Sciatic nerve (tissue), 2 donors: ENCODE measurements at places on chromosomes 12 and 14. TPM values are rescaled to one million over a fixed set of nuclear protein-coding genes. Genes with fewer than 3 reads are reported as not detected.

SLC22A17 gene
- 67.3 TPM for total RNA-seq

IL22 gene
- total RNA-seq, result not detected

DNA sequence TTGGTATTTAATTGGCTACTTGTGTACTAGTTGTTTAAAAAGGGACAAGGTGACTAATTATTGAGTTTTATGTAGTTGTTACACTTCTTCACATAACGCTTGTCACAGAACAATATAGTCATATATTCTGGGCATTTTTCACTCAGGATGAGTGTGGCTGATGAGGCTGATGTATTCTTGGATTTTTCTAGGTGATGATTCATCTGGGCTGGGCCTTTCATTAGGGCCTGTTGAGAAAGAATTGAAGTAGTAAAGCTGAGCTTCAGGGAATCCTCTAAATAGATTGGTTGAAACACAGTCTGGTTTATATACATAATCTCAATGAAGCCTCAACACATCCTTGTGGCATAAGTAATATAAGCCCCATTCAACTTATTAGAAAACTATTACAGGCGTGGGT, 445.7 kb downstream of the DAD1 start:
- DNase-seq, result no peak

DNA sequence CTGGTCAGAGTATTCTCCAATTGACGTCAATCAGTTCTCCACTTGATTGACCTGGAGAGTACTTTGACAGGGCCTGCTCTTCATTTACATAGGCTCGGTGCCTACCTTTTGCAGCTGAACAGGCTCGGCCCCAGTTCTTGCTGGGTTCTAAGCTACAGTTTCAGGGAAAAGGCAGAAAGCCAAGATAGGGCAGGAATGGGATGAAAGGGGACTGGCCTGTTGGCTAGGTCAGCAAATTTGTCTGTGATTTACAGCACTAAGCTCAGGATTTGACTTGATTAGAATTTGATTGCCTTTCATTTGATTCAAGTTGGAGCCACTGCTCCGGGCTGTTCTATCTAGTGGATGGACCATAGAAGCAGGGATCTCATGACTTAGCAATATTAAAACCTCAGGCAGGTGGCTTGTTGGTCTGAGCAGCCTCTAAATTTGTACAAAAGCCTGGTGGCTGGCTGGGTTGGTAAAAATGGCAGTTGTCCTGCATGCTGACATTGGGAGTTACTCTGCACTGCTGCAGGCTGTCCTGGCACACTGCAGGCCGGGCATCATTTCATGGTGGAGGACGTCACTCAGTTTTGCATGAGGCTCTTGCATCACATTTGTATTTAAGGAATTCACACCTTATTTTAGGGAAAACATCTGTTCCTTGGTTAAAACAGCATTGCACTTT, 71.8 kb downstream of the BICD1 start:
- no peak for DNase-seq

DNA sequence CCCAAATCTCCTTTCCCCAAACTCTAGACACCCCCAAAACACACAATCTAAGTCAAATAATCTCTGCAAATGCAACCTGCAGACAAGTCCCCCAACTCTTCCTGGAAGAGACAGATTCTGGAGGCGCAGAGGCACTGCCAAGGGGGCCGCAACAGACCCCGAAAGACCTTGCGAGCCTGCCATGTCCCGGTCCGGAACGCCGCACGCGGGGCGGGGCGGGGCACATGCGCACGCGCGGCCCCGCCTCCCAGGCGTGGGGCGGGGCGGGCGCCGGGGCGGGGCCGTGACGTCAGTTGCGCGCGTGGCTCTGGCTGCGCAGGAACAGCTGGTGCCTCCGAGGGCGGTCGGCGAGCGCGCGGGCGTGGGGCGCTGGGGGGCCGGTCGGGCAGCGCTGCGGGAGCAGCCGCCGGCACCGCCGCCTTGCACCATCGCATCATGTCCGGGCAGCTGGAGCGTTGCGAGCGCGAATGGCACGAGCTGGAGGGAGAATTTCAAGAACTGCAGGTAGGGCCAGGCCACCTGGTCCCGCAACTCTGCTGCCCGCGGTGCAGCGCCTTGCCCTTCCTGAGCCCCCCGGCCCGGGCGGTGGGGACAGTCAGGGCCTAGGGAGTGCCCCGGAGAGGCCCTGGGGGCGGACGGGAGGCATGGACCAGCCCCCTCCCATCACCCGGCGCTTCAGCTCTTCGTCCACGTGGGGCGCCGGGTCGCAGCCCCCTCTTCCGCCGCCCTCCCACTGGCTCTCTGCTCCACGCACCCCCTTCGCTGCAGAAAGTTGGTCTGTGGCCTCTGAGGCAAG, at the start of gene TMEM120B:
TSS of gene TMEM120B (plus strand) at position 292 of the 796 bp plus-strand sequence. CDS start at position 436, 144 bp downstream.
- DNase-seq, result peak; percentile 92

DNA sequence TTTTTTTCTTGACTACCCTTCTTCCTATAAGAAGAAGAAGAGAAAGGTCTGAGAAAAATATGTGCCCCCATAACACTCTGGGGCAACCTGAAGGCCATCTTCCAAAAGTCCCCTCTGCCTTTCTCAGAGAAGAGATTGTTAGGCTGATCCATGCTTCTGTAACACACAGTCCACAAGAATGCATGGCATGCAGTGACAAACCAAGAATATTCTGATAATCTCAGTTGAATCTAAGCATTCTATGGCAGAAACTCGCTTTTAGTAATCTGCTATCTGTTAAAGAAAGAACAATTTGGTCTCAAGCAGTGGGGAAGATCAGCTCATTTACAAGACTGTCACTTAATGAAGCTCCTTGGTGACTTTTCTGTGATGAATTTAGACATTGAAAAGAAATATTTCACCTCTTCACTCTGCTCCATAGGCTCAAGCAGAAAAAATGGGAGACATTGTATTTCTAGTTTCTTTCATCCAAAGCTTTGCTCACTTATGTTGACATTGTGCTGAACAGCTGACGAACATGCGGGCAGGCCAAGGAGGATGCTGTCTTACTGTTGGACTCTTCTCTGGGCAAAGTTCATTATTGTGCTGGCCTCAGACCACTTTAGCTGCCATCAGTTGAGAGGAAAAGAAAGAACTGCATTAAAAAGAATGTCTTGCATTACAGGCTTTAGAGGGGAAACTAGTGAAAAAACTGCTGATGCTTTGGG, 957.1 kb downstream of the DIO2 start:
- no peak for DNase-seq

DNA sequence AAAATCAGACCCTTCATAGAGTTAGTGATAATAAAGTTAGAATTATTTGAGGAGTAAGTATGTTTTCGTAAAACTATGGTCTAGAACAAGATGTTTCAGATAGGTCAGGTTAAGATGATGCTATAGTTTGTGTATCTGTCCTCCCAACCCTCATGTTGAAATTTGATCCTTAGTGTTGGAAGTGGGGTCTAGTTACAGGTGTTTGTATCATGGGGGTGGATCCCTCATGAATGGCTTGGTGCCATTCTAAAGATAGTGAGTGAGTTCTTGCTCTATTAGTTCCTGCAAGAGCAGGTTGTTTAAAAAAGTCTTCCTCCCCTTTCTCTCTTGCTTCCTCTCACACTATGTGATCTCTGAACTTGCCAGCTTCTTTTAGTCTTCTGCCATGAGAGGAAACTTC, 707.3 kb upstream of the FOXG1 start:
- DNase-seq, result no peak

PTPRB gene
- 40.5 TPM for total RNA-seq

WNT1 gene
- not detected for total RNA-seq

- DNase-seq, result no peak
These were observed 100.4 kb downstream of the EFCAB11 start for GRCh38 chr14:89853936-89854693.

DNA sequence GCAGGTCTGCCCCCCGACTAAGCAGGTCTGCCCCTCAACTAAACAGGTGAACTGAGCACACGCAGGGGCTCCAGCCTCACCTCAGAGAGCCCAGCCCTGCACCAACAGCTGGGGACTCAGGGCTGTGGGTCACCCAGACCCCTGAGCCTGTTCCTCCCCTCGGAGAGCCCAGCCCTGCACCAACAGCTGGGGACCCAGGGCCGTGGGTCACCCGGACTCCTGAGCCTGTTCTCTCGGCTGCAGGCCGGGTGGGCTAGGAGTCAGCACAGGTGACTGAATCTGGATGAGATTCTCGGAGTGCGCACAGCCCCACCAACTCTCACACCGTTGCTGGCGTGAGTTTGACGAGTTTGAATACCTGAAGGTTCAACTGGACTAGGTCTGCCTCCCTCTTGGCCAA, 20.3 kb upstream of the ANKLE2 start:
- no peak for DNase-seq

DNA sequence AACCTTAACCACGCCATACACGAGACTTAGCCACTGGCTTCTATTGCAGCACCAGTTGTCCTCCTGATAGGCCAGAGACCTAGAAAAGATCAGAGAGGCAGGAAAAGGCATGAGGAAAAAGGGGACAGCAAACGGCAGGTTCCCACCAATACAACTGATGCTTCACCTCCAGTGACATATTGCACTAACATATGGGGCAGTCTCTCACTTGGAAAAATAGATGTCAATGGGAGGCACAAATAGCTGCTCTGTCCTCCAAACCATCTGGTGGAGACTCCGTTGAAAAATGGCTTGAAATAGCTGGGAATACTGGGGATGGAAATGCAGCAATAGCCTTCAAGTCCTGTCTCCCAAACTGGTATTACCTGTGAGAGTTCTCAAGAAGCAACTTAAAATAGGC, 20.3 kb downstream of the SLC8A3 start:
- DNase-seq, result no peak

- no peak for DNase-seq
These were observed 568.3 kb downstream of the FSCB start for GRCh38 chr14:43938588-43939281.

- DNase-seq, result no peak
These were observed 452.4 kb downstream of the RAD51B start for GRCh38 chr14:68271913-68272391.

GRCh38 chr14:48504921-48505320, 829.5 kb upstream of the MDGA2 start:
- DNase-seq, result no peak

- DNase-seq, result no peak
These were observed 46.0 kb upstream of the FOS start for GRCh38 chr14:75232597-75232996.

- no peak for DNase-seq
These were observed 165.4 kb upstream of the CPNE8 start for GRCh38 chr12:39070775-39071174.

LRRC10 gene
- not detected for total RNA-seq

SETD1B gene
- 26.3 TPM for total RNA-seq

DNA sequence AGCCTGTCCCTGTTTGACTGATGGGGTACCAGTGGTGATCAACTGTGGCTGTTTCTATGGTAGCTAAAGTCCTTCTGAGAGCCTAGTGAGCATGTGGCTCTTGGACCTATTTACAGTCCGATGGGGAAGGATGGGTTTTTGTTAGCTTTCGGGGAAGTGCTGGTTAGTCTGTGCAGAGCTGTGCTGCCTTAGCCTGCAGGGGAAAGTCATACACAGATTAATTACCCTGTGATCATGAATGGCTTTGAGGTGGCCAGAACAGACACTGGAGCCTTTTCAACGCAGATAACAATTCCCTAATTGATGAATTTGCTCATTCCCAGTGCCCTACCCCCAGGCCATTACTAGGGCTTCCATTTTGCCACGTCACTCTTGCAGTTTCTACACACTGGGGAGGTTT, 99.7 kb downstream of the WSCD2 start:
- DNase-seq, result no peak

CACNA1C gene
- total RNA-seq, result 9.0 TPM

KRT80 gene
- total RNA-seq, result 0.13 TPM

DNA sequence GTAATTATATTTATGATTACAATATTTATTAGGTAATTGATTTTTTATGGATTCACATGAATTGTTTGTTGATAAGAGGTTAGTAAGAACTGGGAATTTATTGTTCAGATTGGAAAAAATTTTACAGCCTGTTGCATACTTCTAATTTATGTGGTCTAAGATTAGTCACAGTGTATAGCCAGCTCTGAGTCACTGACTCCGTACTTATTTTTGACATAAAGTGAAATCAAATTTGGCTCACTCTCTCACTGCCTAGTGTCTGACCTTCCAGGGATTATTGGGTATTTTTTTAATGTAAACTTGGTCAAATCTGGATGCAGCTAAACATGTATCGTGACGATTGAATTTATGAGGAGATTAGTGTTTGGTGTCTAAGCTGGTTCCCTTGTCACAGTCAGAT, 109.3 kb downstream of the PTPRQ start:
- no peak for DNase-seq

ACSM4 gene
- not detected for total RNA-seq

SYNE2 gene
- 172 TPM for total RNA-seq

GRCh38 chr12:30902001-30902400, 24.5 kb upstream of the TSPAN11 start:
- DNase-seq, result no peak

BTG1 gene
- 144 TPM for total RNA-seq

GPR84 gene
- total RNA-seq, result 0.53 TPM
